ENCODE measurements at places on chromosomes 3 and 15.

DNA sequence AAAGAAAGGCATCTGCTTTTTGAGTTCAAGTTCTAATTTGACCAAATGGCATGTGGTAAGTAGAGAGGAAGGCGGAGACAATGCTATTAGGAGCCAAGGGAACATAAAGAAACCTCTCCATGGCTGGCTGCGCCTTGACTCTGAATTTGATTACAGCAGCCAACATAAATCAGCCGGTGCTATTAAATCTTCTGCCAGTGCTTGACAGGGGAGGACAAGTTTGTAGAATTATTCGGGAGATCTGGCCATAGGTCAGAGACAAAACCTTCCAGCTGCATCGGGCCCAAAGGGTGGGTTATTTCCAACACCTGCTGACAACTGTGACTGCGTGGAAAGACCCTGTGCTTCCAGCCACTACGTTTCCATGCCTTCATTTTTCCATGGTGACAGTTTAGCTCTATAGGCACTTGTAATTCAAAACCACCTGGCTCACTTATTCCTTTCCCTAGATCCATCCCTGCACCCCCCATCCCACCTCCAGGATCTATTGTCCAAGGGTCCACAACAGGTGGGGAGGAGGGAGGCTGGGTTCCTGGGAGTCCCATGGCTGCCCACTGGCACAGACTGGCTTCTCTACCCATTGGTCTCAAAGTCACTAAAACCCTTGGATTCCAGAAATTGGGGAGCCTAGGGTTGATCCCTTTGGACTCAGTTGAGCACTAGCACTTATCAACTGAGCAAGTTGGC is 15.9 kb downstream of the COLQ start:
- no peak for DNase-seq

DNA sequence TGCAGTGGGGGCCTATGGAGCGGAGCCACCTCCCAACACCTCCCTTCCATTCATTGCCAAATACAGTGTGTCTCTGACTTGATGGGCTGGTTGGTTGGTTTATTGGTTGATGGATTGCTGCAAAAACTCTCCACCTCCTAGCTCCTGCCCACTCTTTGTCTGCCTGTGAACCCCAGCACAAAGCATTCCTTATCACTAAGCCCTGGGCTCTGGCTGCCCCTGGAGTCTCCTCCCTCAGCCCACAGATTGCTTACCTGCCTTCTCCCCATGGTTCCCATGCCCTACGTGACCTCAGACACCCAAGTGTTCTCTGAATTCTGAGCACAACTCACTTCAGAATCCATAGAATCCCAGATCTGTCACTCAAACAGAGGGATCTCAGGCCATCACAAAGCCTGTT is 139.1 kb upstream of the TPM1 start:
- no peak for DNase-seq

- DNase-seq, result no peak
These were observed 41.8 kb downstream of the IFT122 start for GRCh38 chr3:129481766-129482332.

GRCh38 chr3:174957551-174958001 is 98.4 kb downstream of the NAALADL2 start:
- no peak for DNase-seq

DNA sequence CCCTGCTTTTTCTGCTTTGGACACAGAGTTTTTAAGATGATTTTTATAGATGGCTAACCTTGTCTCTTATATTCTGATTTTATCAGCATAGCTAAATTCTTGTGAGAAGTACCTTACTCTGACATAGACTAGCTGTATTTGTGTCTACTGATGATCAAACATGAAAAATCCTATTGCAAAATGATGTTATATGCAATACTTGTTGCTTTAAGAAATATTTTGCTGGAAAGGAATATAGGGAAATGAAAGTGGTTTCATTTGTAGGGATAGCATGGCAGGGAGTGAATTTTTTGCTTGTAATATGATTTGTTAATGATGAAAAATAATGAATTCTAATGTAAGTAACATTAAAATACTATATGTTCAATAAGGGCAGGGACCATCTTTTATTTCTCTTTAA is 35.9 kb downstream of the CFAP91 start:
- DNase-seq, result no peak

DNA sequence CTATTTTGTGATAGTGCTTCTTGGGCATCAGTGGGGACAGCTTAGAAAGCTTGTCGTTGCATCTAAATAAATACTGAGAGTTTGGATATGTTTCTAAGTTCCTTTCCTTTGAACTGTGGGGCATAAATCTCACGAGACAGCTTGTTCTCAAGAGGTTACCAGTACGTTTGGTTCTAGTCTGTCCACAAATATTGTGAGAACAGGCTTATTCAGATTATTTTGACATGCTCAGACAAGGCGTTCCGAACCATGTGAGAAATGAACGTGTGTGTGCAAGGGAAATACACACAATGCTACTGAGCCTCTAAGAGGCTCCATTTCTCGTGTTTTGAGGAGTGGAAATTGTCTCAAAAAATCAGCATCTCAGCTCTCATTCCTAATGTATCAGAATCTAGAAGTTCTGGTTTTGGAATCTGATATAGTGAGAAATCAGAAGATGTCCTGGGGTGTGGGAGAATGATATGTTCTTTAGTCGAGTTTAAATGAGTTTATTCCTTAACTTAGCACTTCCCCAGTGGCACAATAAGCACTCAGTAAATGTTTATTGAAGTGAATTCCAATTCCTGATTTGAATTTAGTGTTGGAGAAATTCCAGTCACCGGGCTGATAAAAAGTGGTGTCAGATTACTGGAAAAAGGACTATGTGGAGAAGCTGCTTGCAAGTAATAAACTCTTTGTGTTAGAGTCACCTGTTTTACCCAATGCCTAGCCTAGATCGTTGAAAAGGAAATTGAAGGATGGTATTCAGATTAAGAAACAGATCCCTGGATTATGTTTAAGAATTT is 481.5 kb downstream of the LPP start:
- no peak for DNase-seq

DNA sequence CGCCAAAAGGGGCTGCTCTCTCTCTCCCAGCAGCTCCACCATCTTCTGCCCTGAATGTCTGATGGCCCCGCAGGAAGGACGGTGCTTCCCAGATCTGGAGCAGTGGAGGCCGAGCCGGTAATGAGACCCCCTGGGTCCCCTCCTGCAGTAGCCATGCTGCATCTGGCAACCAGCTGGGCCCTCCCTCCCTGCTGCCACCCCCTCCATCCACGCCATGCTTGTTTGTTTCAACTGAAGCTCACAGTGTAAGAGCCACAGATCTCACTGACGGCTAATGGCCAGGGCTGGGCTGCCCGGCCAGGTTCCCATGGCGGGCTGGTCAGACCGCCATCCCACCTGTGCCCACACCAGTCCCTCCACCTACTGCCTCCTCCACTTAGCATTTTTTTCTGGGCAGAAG is 260.8 kb downstream of the UACA start:
- DNase-seq, result no peak

DNA sequence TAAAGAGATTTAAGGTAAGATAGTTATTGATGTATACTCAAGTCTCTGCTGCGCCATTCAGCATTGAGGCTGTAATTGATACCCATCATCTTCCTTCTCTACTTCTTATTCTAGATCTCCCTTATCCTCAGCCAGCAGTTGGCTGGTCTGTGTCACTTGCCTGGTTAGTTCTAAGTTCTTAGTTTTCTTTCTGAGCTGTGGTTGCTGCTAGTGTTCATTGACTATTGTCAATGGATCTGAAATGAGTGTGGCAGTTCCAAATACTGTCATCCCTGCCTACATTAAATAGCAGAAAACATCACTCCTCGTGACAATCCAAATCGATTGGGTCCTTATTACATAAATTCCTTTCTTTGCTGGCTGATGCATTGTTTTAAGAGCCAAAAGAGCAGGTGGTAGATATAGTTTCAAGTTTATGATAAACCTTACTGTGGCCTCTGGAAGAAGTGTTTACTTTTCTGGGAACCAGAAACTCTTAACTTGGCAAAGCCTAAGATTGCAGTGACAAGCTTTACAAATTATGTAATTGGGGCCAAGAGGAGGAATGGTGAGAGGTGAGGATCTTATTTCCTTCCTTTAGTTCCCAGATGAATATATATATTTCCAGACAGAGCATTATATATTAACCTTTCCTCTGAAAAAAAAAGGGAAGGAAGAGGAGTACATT is 168.0 kb downstream of the GMNC start:
- DNase-seq, result no peak

GRCh38 chr3:87796137-87796842 is 262.5 kb downstream of the CGGBP1 start:
- DNase-seq, result no peak

Data from GM18507 (cell line).